ENCODE measurements at places on chromosomes 1 and 21.
A peak's percentile ranks its signal among the peaks of the same experiment; 100 is the strongest.

DNA sequence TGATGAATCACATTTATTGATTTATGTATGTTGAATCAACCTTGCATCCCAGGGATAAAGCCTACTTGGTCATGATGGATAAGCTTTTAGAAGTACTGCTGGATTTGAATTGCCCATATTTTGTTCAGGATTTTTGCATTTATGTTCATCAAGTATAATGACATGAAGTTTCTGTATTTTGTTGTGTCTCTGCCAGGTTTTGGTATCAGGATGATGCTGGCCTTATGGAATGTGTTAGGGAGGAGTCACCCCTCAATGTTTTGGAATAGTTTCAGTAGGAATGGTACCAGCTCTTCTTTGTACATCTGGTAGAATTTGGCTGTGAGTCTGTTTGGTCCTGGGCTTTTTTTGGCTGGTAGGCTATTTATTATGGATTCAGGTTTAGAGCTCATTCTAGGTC, 1643.1 kb upstream of the B3GALT2 start:
- DNase-seq: no peak

GRCh38 chr1:38123356-38124135, 77.0 kb upstream of the POU3F1 start:
- DNase-seq: no peak

DNA sequence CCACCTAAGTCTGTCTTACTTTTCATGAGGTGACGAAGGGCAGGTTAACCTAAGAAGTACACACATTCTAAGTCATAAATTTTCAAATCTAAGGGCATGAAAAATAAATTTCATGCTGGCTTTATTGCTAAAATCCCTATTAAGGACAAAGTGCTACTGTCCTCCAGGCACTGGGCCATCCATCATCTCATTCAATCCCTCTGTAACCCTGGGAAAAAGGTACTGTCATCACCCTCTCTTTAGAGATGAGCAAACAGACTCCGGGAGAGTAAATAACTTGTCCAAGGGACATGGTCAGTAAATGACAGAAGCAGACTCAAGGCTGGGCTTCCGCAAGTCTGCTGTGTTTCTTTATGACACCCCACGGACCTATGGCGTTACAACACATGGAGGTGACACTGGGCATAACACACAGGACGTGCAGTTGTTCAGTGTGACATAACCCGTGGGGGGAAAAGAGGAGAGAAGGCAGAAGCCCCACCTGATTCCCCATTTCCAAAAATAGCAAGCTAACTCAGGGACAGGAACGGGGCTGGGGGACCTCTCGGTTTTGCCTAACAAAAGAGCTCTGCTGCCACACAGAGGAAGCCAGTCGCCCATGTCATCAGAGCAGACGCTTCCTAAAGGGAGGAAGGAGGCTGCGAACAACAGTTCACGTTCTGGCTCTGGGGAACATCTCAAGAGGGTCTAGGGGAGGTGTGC, 12.5 kb upstream of the SRM start:
- DNase-seq: peak; percentile 24

GRCh38 chr1:91718368-91718767, 167.6 kb downstream of the TGFBR3 start:
- no peak for DNase-seq

DNA sequence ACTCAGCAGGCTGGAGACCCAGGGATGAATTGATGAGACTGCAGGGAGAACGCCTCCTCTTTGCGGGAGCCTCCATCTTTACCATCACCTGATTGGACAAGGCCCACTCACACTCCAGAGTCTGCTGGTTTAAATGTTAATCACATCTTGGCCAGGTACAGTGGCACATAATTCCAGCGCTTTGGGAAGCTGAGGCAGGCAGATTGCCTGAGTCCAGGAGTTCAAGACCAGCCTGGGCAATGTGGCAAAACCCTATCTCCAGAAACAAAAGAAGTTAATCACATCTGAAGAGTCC, 121.8 kb upstream of the C1orf174 start:
- no peak for DNase-seq

DNA sequence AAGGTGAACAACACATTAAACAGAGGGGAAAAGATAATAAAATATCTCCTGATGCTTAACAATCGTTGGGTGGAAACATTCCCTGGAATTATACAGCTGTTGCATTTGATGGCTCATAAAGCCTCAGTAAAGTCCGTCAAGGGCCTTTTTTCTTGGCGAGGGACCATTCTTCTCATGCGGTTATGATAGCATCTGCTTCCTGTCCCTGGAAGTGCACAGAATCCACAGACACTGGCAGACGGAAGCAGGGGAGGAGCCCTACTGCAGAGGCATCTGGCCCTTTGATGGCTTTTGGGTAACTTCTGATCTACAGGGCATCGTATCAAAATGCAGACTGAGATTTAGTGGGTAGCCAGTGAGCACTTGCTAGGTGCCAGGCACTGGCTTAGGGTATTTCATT, 286.9 kb downstream of the KIF26B start:
- DNase-seq: no peak

- no peak for DNase-seq
Observed at GRCh38 chr1:190179817-190180216, 297.8 kb downstream of the BRINP3 start.

All from T-helper 2 cell (primary cell).